ENCODE measurements at places on chromosomes 13 and 19. TPM values are rescaled to one million over a fixed set of nuclear protein-coding genes. Genes with fewer than 3 reads are reported as not detected.

The PRSS57 gene
- not detected for polyA plus RNA-seq

The LMTK3 gene
- 0.87 TPM for polyA plus RNA-seq

The ZNF77 gene
- 3.6 TPM for polyA plus RNA-seq

DNA sequence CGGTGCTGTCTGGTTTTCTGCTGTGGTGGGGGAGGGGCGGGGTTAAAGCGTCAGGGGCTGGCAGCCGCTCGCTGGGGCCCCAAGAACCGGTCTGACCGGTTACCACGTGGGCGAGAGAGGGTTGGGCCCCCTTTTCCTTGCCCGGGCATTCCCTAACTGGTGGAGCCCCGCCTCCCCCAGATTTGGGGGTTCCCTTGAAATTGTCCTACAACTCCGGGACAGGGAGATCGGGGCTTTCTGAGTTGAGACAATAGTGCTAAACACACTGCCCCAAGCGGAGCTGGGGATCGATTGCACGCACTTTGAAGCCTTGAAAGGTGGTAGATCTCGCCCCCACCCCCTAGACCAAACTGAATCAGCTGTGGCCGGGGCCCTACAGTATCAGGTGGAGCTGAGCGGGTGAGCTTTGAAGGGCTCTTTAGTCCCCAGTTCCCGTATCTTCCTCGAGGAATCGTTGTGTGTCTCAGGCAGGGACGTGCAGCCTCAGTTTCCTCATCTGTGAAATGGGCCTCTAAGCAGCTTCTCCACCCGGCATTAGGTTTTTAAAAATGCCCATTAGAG lies 4.8 kb downstream of the IER2 start:
- peak; percentile 65 for DNase-seq
- H3K4me3 ChIP-seq: peak overlapping the region; percentile 82
- H3K36me3 ChIP-seq: peaks cover 2% of the 10 kb centered on the region
- peak overlapping the region; percentile 80 for H3K27ac ChIP-seq

DNA sequence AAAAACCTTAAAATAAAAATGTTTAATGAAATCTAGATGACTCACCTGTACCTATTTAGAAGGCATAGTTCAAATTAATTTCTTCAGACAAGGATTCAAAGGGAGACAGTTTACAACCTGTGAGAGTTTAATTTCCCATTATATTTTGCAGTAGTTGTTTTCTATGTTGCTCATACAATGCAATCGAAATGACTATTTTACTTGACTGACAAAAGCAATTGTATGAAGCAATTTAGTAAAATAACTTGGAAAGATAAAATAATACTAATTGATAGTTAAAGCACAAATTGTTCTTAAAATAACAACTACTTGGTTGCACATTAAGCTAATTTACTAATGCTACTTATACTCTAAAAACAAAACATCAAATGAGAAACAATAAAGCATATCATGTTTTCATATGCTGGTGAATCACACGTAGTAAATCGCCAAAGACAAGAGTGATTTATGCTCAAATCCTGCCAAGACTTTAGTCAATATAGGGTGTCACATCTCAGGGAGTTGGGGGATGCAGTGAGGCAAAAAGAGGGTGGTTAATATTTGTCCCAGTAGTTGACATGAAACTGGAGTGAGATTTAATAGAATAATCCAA lies 6.4 kb downstream of the DACH1 start:
- H3K27me3 ChIP-seq: peaks cover 16% of the 10 kb centered on the region
- no peak for DNase-seq
- no peaks in the 10 kb centered on the region for H3K36me3 ChIP-seq
- H3K4me3 ChIP-seq: no peak overlapping the region
- no peaks in the 10 kb centered on the region for H3K4me1 ChIP-seq

The LPAR2 gene
- polyA plus RNA-seq: 5.4 TPM

GRCh38 chr13:26074706-26075105 lies 22.9 kb upstream of the SHISA2 start:
- H3K27ac ChIP-seq: no peak overlapping the region
- H3K4me1 ChIP-seq: no peaks in the 10 kb centered on the region
- peak; percentile 14 for DNase-seq
- no peaks in the 10 kb centered on the region for H3K36me3 ChIP-seq
- H3K4me3 ChIP-seq: no peak overlapping the region
- H3K27me3 ChIP-seq: peaks cover 1% of the 10 kb centered on the region

- peak overlapping the region; percentile 58 for H3K27ac ChIP-seq
- H3K36me3 ChIP-seq: peaks cover 2% of the 10 kb centered on the region
- no peaks in the 10 kb centered on the region for H3K27me3 ChIP-seq
- DNase-seq: no peak
- peaks cover 4% of the 10 kb centered on the region for H3K4me1 ChIP-seq
- peak overlapping the region; percentile 81 for H3K4me3 ChIP-seq
Measured at GRCh38 chr19:2782329-2782935, 641 bp downstream of the SGTA start.

GRCh38 chr19:43430142-43430710 lies 15.5 kb downstream of the TEX101 start:
- no peaks in the 10 kb centered on the region for H3K27me3 ChIP-seq
- no peak overlapping the region for H3K4me3 ChIP-seq
- no peak overlapping the region for H3K27ac ChIP-seq
- no peak for DNase-seq
- no peaks in the 10 kb centered on the region for H3K4me1 ChIP-seq

All from IMR-90 (cell line).